Left forelimb (tissue), 1 donor: ENCODE measurements at places on chromosomes 2 and 18.

GRCh38 chr2:60827369-60827768 lies 54.0 kb upstream of the REL start:
- no peak for DNase-seq

DNA sequence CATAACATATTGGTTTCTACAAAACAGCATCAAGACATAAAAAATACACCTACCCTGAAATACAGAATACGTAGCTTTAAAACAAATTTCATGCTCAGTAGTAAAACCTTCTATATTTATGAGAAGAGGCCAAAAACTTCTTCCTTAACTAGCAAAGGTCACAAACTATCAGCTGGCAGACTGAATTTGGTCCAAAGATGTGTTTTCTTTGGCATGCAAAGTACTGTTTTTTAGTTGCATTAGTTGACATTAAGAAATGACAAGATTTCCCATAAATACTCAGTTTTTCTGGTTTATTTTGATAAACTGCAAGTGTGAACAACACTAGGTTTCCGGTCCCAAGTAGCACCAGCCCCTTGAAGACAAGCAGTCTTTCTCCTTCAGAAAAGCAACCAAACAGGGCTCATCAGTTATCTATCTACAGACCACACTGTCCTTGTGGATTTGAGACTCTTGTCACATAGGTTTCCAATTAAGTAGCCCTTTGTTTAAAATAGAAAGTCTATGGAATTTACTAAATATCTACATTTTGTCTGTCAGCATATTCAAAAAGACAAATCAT lies 35.6 kb downstream of the SLC25A12 start:
- DNase-seq = no peak

- peak; percentile 99 for DNase-seq
Measured at GRCh38 chr2:219387306-219388120, at the start of gene DNPEP. DNPEP (minus strand) TSS chr2:219387912; CDS start chr2:219387794, 118 bp downstream.

DNA sequence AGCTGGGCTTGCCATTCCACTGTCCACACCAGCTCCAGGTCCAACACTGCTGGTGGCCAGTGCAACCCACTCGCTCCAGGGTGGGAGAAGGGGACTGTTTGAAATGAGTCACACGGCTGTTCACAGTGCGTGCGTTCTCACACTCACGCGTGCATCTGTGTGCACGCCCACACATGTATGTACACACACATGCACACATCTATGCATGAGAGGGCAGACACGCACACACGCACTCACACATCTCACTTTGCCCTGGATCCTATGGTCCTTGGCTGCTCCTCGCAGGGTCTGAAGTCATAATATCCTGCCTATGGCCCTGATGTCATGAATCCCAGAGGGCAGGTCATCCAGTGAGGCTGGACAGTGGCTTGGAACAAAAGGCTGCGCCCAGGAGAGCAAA lies 182.8 kb downstream of the EIPR1 start:
- DNase-seq = no peak

GRCh38 chr2:110732422-110733413 lies at the start of gene ACOXL:
ACOXL (plus strand) TSS chr2:110732573; CDS start chr2:110768390, 35,817 bp downstream.
- DNase-seq = no peak

- DNase-seq = no peak
Measured at GRCh38 chr2:219250049-219250781, 2.8 kb upstream of the TUBA4B start.

DNA sequence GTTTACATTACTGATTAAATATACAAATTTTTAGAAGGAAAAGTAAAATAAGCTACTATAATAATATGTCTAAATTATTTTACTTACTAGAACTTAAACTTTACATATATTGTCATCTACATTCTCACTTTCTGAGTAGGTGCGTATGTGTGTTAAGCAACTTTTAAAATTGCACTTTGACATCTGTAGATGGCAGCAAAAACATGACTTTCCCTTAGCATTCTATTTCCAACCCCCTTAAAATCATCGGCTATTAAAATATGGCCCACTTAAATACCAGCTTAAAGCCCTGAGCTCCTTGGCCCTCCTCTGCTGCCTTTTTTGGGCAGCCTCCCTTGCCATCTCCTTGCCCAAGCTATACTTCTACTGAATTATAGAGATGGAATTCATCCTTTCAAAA lies 78.0 kb downstream of the UPP2 start:
- DNase-seq = no peak
